Mammary epithelial cell (primary cell): ENCODE measurements at places on chromosomes 13 and 19.

GRCh38 chr13:27789495-27790303 lies 2.6 kb upstream of the GSX1 start:
- DNase-seq = no peak

DNA sequence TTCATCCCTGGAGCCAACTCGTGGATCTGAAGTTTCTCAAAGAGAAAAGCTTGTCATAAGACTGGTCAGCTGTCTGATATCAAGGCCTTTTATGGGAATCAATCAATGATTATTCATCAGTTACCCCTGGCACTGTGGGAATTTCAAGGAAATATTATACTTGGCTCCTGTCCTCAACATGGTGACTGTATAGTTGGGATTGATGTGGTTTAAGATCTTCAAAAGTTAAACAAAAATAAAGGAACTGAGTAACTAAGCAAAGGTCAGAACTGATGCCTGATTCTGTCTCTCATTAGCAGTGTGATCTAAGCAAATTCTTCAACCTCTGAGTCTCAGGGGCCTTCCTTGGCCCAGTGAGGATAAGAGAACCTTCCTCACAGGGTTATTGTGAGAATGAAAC lies 22.2 kb upstream of the SERPINE3 start:
- peak; percentile 20 for DNase-seq

DNA sequence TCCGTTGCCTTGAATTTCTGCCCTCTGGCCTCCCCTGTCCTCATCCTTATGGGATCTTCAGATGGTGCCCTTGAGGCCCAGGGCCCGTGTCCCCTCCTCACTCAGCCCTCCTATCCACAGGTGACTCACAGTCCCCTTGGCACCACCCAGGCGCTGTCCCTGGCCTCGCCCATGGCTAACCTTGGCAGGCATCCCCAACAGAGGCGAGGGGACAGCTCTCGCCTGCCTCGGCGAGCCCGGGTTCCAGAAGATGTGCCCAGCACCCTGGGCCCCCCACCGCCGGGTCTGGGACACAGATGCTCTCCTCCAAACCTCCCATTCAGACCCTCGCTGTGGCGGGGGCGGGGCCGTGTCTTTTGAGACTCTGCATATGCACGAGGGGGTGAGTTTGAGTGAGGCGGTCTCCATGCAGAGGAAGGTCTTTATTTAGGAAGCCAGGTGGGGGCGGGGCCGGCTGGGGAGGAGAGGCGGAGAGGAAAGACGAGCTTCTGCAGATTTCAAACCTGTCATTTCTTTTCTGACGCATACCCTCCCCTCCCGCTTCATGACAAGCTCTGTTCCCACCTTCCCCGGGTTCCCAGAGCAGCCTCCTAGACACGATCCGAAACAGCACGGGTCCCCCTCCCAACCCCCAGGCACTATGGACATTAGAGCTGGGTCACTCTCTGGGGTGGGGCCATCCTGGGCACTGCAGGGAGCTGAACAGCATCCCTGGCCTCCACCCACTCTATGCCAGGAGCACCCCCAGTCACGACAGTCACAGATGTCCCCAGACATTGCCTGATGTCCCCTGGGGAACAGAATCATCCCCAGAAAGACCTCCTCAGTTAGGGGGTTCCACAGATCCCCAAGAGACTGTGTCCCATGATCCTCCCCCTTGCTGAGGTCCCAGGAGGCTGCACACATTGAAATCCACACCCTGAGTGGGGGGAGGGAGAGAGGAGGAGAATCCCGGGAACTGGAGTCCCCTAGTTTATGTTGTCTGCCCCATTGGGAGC lies 48.5 kb downstream of the GNG7 start:
- DNase-seq = no peak

GRCh38 chr13:109784590-109785140 lies 1.7 kb downstream of the IRS2 start:
- DNase-seq = peak; percentile 65

GRCh38 chr19:42057846-42058245 lies 12.2 kb downstream of the GRIK5 start:
- no peak for DNase-seq

GRCh38 chr19:4365791-4366665 lies 22.7 kb downstream of the MPND start:
- DNase-seq = no peak

- no peak for DNase-seq
Observed at GRCh38 chr13:29856426-29856825, 6.0 kb upstream of the UBL3 start.

DNA sequence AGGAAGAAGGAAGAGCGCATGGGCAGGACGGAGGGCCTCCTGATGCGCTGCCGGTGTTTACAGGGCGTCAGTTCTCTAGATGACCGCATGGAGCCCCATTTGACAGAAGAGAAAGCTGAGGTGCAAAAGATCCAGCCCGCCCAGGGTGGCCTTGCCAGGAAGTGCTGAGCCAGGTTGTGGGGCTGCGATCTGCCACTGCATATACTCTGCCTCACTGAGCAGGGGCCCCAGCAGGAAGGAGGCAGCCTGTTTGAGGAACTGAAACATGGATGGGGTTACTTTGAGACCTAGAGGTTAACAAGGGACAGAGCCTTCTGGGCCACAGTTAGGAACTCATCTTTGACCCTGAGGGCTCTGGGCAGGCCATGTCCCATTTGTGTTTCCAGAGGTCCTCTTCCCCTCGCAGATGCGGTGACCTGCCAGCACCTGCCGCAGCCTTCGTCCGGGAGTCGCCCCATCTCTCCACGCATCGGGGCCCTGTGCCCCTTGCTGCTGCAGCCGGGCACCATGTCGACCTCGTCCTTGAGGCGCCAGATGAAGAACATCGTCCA lies 3.2 kb downstream of the EPN1 start:
- no peak for DNase-seq

GRCh38 chr13:71417205-71417604 lies 449.8 kb downstream of the DACH1 start:
- no peak for DNase-seq
